ENCODE measurements at places on chromosomes 3 and 15.

DNA sequence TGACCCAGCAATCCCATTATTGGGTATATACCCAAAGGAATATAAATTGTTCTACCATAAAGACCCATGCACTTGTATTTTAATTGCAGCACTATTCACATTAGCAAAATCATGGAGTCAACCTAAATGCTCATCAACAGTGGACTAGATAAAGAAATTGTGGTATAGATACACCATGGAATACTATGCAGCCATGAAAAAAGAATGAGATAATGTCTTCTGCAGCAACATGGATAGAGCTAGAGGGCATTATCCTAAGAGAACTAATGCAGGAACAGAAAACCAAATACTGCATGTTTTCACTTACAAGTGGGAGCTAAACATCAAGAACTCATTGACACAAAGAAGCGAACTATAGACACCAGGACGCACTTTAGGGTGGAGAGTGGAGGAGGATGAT is 466.7 kb downstream of the MECOM start:
- no peak for DNase-seq

DNA sequence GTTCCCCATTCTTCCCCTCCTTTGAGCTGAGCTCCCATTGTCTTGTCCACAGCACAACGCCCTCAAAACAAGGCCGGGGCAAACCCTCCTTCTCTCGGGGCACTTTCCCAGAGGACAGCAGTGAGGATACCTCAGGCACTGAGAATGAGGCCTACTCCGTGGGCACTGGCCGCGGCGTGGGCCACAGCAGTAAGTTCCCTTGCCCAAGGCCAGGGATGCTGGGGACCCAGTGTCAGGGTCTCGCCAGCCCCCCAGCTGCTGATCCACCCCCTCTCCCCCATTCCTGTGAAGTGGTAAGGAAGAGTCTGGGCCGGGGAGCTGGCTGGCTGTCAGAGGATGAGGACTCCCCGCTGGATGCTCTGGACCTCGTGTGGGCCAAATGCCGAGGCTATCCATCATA is 4.2 kb upstream of the OGG1 start:
- no peak for DNase-seq

GRCh38 chr3:146524961-146525360 is 19.4 kb downstream of the PLSCR1 start:
- DNase-seq = no peak

- DNase-seq = no peak
Measured at GRCh38 chr3:60147249-60147950, 1097.6 kb upstream of the CFAP20DC start.

- DNase-seq = peak; percentile 63
Measured at GRCh38 chr3:77348244-77348855, 308.5 kb downstream of the ROBO2 start.

DNA sequence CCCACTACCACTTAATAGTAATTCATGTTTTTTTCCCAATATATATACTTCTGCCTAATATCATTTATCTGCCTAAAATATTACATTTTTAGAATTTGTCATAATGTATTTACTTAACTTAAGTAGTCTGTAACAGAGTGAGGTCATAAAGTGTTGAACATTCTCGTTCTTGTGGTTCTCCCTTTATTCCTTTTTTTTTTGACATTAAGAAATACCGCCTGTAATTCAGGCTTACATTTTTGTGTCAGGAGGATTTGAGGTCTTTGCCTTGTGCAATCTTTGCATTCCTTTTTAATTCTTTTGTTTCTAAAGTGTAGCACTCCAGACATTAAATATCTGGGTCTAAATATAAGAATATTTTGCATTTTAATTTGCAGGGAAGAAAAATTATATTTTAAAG is 315.4 kb downstream of the PTPRG start:
- DNase-seq = no peak

DNA sequence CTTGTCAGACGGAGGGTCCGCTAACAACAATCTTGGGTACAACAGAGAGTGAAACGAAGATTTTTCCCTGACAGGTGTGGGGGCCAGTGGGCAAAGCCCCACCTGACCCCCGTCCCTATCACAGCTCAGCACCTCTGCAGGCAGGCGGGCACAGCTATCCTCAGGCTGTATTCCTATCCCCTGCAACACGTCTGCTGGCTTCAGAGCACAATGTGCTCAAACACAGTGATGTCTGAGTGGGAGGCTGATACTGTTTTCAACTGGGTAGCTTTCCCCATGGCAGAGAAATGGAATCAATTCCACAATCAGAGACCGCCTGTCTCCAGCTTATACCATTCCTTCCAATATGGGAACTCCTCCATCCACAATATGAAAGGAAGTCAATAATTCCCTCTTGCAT is 28.0 kb downstream of the TLE3 start:
- DNase-seq = no peak

GRCh38 chr3:15558581-15558980 is 37.1 kb upstream of the COLQ start:
- DNase-seq = no peak

- DNase-seq = no peak
Measured at GRCh38 chr3:49896345-49896744, 7.3 kb downstream of the MST1R start.

DNA sequence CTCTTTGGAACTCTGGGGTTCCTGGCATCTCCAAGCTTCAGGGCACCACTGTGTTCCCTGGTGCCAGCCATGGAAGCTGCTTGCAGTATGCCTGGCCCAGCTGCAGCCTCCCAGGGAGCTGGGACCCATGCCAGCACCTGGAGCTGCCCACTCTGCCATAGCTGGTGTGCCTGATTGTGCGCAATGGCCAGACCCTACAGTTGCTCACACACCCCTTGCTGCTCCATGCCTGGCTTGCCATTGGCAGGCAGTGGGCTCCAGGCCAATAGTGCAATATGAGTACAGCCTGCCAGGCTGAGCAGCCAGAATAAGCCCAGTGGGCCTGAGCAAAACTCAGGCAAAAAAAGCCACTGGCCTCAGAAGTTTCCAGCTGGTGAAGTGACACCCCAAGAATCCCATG is 43.8 kb upstream of the LRRFIP2 start:
- no peak for DNase-seq

DNA sequence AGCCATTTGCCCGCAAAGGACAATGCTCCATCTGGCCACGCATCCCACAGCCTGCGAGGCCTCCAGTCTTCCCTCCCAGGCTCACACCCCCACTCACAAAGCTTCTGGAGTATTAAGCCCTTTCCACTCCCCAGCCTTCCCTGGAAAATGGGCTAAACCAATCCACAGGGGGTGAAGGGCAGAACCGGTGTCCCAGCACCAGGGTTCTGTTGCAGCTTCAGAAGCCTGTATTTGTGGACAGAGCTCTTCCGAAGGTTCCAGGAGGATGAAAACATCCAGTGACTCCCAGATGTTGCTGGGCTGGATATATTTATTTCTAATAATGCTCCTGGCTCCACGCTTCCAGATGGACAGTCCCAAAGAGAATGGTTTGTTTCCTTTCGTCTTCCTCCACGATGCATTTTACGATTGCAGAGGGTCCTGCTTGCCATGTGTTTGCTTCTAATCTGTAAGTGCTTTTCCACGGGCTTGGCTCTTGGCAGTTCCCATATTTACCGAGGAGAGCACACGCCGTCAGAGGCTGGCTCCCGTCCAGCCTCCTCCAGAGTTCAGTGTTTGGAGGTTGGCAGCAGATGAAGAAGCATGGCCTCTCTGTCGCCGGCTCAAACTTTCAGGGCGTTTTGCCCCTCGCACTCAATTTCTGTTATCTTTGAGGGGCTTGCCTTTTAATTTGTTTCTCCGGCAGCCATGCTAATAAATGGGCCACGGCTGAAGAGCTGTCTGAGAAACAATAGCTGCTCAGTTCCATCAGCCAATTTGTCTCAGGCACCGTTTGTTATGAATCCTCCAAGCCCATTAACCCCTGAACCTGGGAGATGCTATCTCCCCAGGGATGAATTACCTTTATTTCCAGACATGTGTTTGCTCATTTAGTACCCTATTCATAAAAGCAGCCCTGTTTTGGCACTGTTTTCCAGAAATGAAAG is 367.9 kb upstream of the PROK2 start:
- peak; percentile 89 for DNase-seq

- peak; percentile 64 for DNase-seq
Measured at GRCh38 chr15:78810362-78811123, 721 bp downstream of the ADAMTS7 start.

- DNase-seq = peak; percentile 47
Measured at GRCh38 chr15:51077221-51078153, 17.2 kb downstream of the TNFAIP8L3 start.

- peak; percentile 92 for DNase-seq
Measured at GRCh38 chr3:52533623-52534280, at the start of gene NT5DC2. Gene NT5DC2, minus strand, starts transcription at chr3:52533857. Its CDS starts 120 bp downstream, at chr3:52533737.

- DNase-seq = no peak
Measured at GRCh38 chr3:170651260-170651845, 65.5 kb upstream of the SLC7A14 start.

DNA sequence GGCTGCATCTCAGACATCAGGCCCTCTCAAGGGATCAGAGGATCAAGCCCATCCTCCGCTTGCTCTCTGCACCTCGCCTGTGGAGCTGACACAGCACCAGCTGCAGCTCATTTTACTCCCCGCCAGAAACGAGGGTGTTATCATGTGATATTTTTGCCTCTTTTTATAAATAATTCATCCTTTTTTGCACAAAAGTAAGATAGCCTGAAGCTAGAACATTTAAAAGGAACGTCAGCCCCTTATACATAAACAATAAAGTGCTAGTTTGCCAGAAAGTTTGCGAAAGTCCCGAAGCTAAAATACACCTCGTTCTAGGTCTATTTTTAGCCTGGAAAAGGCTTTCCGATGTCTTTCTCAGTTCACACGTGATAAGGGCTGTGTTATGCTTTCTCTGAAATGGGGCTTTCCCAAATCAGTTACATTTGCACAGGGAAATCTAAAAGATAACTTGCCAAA is 9.6 kb upstream of the FAM174B start:
- peak; percentile 58 for DNase-seq

GRCh38 chr3:20056725-20057611 is 16.7 kb downstream of the KAT2B start:
- peak; percentile 49 for DNase-seq

- DNase-seq = no peak
Measured at GRCh38 chr15:51448622-51449399, 107.4 kb downstream of the GLDN start.

- DNase-seq = no peak
Measured at GRCh38 chr3:184524981-184525336, 36.6 kb upstream of the EPHB3 start.

DNA sequence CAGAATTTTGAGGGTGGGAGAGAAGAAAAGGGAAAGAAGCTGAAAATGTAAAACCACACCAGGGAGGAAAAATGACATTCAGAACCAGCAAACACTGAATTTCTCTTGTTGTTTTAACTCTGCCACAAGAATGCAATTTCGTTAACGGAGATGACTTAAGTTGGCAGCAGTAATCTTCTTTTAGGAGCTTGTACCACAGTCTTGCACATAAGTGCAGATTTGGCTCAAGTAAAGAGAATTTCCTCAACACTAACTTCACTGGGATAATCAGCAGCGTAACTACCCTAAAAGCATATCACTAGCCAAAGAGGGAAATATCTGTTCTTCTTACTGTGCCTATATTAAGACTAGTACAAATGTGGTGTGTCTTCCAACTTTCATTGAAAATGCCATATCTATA is 15.5 kb downstream of the GREM1 start:
- no peak for DNase-seq

GRCh38 chr3:106183762-106184391 is 315.1 kb upstream of the CBLB start:
- peak; percentile 16 for DNase-seq

DNA sequence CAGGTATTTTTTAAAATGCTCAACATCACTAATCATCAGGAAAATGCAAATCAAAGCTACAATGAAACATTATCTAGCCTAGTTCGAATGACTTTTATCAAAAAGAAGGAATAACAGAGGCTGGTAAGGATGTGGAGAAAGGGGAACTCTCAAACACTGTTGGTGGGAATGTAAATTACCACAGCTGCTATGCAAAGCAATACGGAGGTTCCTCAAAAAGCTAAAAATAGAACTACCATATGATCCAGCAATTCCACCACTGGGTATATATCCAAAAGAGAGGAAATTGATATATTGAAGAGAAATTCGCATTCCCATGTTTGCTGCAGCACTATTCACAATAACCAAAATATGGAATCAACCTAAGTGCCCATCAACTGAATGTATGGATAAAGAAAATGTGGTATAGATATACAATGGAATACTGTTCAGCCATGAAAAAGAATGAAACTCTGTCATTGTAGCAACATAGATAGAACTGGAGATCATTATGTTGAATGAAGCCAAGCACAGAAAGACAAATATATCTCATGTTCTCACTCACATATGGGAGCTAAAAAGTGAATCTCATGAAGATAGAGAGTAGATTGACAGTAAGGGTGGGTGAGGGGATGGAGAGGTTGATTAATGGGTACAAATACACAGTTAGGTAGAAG is 19.7 kb upstream of the CLN6 start:
- DNase-seq = no peak

GRCh38 chr15:62059816-62060112 is 483 bp downstream of the VPS13C start:
- peak; percentile 69 for DNase-seq

Data from hepatocyte (in vitro differentiated cells).